ENCODE measurements at places on chromosomes 5 and 9.

GRCh38 chr9:82736126-82736525, 326.8 kb downstream of the RASEF start:
- DNase-seq = no peak

DNA sequence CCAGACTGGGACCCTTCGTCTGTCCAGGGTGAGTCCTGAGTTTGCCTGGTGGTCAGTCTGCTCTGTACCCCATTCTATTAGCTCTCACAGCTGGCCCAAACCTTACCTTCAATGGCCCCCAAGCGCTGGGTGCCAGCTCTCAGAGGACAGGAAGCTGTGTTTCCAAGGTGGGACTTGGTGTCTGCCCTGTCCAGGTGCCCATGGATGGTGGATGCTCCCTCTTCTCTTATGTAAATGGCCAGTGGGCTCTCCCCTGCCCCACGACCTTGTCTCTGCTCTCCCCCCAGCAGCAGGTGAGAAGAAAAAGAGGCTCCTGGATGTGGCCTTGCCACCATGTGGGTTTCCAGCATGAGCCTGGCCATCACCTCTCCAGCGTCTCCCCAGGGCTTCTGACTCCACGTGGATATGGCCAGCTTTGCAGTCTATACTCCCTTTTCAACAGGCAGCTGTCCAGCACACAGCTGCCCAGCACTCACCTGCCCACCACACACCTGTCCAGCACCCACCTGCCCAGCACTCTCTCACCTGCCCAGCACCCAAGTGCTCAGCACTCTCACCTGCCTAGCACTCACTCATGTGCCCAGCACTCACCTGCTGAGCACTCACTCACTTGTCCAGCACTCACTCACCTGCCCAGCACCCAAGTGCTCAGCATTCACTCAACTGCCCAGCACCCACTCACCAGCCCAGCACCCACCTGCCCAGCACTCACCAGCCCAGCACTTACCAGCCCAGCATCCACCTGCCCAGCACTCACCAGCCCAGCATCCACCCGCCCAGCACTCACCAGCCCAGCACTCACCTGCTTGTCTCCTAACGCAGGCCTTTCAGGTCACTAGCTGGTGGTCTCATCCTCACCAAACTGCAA, 136.2 kb upstream of the IRX2 start:
- peak; percentile 19 for DNase-seq

DNA sequence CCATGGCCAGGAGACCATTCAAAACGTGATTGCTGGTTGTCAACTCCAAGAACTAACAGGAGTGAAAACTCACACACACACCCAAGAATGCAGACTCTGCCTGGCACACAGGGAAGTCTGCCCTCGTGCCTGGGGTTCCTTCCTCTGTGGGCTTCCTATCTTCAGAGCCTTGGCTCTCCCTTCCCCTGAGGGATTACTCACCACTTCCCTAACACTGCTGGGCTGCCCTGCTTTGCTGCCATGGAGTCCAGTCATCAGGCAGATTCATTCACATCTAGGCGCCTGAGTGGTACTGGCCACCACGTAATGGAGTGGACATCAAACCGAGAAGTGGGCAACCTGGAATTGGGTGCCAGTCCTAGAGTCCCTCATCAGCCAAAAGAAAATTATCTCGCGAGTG, 76.4 kb upstream of the PRSS3 start:
- no peak for DNase-seq

DNA sequence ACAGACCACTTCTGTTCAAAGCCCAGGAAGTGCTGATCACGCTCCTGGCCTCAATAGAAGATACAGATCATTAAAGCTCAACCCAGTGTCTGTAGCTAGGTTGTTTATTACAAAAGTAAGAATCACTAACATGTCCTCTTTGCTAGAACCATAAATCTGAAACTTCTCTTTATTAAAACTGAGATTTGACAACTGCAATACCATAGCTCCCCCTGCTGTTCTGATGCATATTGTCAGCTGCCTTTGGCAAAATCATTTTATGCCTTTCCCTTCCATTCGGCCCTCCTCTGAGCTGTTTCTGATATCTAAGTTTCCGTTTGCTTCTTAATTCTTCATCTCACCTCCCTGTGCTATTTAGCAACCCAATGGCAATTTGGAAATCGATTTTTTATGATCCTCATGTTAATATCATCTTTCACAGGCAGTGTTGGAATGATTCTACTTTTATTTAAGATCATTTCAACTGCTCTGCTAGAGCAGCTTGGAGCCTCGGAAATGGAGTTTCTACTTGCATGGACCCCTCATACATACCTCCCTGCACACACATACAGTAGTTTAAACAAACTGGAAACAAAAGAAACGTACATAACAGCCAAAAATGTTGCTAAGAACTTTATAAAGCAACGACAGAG, 998.8 kb downstream of the MAT2B start:
- no peak for DNase-seq

GRCh38 chr5:66987949-66988838, 208.4 kb downstream of the CD180 start:
- no peak for DNase-seq

DNA sequence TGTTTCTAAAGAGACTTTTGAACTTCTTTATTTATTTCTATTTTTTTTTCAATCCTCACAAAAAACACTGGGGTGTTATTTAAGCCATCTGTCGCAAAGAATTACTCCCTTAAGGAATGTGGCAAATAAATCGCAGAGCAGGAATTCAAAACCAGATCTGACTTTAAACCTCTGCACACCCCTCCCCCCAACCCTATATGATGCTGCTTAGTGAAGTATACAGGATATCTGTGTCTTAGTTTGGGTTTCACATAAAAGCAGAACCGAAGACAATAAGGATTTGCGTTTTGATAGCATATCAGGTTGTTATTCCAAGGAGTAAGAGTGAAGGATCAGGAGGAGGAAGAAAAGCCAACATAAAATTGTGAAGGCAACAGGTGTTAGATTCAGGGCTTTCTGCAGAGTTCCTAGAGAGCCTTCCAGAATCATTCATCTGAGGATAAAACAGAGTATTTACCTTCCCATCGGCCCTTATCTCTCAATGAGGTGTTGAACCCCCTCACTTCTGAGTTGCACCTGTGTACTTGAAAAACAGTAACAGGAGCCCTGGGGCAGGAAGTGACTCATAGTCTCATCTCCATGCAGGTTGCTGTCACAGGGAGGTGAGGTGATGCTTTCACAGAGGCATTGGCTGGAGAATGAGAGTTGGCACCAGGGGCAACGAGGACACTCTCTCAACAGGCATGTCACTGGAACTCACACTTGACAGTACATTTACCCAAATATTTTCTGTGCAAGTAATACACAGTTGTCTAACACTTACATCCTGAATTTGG, 33.5 kb upstream of the DMRT3 start:
- DNase-seq = no peak

GRCh38 chr5:129718471-129719090, 29.3 kb upstream of the MINAR2 start:
- DNase-seq = no peak

GRCh38 chr5:40828021-40828631, 6.9 kb downstream of the RPL37 start:
- no peak for DNase-seq

GRCh38 chr5:142314109-142314508, 10.7 kb downstream of the SPRY4 start:
- no peak for DNase-seq

GRCh38 chr9:135281151-135281550, 193.7 kb downstream of the OLFM1 start:
- no peak for DNase-seq

DNA sequence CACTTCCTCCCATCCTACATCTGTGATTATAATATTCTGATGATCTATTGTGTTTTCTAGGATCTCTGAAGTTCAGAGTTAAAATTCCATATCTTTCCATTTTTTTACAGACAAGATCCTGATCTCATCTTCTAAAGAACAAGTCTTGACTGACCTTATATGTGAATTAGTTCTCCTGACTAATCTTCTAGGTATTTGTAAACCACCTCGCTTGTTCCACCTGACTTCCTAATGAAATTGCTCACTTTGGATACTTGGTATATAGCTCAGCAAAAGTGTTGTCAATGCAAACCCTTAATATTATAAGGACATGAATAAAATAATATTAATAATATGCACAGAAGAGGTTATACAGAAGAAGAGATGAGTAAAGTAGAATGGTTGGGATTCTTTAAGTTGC, 68.2 kb upstream of the NR4A3 start:
- DNase-seq = no peak

- no peak for DNase-seq
These were observed 66.1 kb downstream of the RPS23 start for GRCh38 chr5:82211855-82212572.

DNA sequence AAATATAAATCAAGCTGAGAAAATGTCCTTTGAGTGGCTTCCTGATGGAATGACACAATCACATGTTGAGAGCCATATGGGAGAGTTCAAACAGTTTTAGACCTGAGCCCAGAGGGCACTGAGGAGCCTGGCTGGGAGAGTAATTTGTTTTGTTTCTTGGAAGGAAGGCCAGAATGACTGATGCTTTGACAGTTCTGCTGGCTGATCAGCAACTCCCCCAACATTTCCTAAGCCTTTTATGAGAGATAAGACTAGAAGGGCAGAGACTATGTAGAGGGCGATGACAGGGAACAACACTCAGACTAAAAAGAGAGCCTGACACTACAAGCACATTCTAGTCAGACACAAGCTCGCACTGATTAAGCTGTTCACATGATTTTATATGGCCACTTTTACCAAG, 169.2 kb downstream of the COX7C start:
- no peak for DNase-seq

DNA sequence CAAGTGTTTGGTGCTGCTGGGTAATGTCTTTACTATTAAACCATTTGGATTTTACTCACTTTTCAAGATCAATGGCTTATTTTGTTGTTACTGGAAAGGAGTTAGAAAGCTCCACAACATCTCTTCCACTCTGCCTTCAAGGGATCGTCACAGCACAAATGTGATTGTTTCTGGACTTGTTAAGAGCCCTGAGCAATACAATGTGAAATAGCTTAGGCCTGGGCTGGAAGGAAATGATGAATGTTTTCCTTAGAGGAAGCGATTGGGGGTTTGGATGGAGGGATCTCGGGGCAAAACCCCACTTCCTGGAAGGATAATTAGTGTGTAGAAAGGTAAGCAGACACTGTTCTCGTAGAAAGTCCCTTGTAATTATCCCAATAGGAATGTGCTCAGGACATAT, 59.3 kb upstream of the MYO10 start:
- DNase-seq = no peak

GRCh38 chr9:89664896-89665329, 60.1 kb downstream of the GADD45G start:
- DNase-seq = no peak

- DNase-seq = no peak
These were observed 42.6 kb downstream of the ADAMTS2 start for GRCh38 chr5:179302499-179303185.

DNA sequence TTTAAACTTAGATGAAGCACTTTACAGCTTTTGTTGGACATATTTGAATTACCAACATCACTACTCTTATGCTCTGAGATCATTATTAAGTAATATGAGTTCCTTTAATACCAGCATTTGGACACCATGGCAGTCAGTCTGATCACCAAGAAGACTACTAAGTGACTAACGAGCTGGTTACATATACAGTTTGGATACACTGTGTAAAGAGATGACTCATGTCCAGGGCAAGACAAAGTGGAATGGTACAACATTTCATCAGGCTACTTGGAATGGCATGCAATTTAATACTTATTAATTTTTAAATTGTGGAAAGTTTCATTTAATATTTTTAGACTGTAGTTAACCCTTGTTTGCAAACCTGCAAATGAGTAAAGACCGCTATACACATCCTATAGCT, 237.4 kb upstream of the PRDM9 start:
- DNase-seq = no peak

DNA sequence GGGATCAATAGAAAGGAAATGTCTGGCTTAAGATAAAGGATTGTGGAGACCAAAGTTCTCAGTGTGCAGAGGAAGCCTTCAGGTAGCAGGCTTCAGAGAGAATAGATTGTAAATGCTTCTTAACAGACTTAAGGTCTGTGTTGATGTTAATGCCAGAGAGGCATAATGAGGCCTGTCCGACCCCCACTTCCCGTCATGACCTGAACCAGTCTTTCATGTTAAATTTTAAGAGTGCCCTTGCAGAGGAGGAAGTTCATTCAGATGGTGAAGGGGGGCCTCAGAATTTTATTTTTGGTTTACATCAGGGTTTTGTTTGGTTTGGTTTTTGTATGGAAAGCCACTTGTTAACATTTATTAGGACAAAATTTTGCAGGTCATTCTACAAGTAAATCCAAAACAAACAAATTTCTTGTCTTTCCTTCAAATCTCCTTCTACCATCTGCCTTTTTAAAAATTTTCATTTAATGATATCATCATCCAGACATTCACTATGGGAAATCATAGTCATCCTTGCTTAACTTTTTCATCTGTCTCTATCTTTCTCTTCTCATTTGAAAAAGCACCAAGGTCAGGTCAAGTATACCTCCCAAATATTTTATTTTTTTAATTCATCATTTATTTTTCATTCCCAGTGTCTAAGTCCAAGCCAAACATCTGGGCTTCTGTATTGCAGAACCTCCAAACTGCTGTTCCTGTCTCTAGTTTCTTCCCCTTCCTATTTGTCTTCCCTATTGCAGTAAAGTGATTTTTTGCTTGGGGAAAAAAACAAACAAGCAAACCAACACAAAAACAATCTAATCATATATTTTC, 6.9 kb upstream of the ABCA1 start:
- DNase-seq = no peak

DNA sequence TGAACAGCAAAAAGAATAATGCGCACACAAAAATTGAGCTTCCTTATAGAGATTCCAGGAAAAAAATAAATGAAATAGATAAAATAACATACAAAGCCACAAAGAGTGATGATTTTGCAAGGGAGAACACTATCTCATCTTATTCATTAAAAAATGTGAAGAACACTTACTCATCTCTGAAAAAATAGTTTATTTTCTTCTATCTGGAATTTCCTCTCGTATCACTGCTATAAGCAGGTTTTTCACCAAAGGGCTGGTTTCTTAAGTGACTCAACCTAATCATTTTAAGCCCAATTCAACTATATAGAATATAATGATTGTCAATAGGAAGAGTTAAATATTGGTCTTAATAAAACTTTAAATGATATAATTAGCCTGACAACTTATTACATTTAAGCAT, 504.9 kb downstream of the NR2F1-AS1 start:
- no peak for DNase-seq

DNA sequence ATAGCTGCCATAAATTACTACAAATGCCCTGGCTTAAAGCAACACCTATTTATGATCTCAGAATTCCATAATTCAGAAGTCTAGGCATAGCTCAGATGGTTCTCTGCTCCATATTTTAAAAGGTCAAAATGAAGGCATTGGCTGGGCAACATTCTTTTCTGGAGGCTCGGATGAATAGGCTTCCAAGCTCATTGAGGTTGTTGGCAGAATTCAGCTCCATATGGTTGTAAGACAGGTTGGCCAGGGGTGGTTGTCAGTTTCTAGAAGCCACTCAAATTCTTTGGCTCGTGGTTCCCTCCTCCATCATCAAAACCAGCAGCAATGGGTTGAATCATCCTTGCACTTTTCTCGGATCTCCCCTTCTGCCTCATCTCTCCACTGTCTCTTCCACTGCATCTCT, 49.4 kb downstream of the TGFBR1 start:
- no peak for DNase-seq

- no peak for DNase-seq
These were observed 13.1 kb downstream of the ROPN1L start for GRCh38 chr5:10454591-10455276.

- DNase-seq = peak; percentile 26
These were observed 63.4 kb downstream of the BARX1 start for GRCh38 chr9:93891549-93892310.
